ENCODE measurements at places on chromosomes 3 and 15.

GRCh38 chr3:65946438-65946837, 92.3 kb downstream of the MAGI1 start:
- no peak for DNase-seq

- no peak for DNase-seq
Observed at GRCh38 chr3:30222441-30222840, 384.0 kb upstream of the TGFBR2 start.

GRCh38 chr3:117252651-117253050, 543.1 kb downstream of the TUSC7 start:
- DNase-seq, result no peak

GRCh38 chr3:148246291-148246923, 451.3 kb upstream of the AGTR1 start:
- DNase-seq, result no peak

- DNase-seq, result no peak
Observed at GRCh38 chr3:11212784-11213183, 58.5 kb downstream of the HRH1 start.

DNA sequence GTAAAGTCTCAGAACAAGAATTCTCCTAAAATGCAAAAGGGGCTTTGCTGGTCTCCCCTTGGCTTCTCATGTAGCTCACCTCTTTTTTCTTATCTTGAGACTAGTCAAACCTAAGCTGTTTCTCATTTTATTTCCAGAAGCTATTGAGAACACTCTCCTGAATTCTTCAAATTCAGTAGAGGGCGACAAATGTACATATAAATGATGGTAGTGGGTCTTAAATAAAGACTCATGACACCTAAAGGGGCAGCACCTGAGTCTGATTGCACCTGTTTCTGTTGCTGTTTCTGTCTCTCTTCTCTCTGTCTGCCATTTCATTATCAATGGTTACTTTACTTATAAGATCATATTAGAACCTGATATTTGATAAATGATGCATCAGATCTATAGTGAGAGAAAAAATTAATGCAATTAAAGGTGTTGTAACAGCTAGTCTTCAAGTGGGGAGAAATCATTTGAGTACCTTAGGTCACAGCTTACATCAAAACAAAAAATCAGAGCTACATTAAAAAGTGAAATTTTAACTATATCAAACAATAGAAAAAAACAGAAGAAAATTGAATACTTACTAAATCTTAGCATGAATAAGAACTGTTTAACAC, 7.0 kb downstream of the ADIPOQ start:
- no peak for DNase-seq

DNA sequence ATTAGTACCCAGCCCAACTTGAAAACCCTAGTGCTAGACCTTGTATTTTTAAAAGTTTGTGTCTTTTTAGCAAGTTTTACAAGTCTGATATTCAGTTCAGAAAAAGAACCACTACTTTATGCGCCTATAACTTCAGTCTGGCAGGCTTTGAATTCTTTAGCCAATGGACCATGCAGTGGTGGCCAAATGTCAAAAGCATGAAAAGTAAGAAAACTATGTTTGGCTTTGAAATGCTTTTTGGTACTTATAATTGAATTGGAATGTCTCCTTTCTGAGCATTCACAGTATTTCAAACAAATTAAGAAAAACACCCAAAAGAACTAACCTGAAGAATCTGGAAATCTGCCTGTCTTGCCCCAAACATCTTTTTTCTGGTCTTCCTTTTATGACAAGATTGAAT, 12.8 kb downstream of the WDR48 start:
- no peak for DNase-seq

DNA sequence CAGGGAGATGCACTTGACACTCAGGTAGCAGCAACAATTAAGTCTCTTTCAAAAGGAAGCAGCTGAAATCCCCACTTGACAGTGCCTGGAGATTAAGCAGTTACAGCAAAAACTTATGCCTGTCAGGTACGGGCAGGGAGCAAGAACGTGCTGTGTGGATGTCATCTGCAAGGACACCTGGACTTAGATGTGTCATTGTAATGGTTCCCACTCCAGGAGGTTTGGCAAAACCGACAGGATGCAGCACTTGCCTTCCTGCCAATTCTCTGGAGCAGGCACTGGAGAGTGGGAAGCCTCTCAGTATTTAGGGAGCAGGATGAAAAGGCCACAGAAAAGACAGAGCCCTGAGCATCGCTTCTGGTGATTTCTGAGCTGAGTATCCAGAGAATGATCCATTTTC, 292.4 kb downstream of the PDCD6IP start:
- DNase-seq, result no peak

DNA sequence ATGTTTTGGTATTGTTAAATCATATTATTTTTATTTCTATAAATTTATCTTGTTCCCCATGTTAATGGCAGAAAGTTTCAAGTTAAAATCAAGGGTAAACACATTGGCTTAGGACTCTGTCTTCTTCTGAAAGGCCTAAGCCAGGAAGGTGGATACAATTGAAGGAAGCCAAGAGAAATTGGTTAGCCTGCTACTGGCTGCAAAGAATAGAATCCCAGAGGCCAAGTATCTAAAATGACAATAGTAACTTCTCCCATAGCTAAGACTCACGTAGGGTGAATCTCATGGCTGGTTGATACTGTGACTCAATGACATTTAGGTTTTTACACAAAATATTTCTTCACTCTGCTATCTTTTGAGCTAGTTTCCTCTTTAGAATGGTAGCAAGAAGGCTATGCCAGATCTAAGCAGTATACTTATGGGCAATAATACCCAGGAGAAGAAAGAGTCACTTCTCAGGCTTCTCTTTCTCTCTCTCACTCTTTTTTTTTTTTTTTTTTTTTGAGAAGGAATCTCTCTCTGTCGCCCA, 621.5 kb upstream of the TBL1XR1 start:
- no peak for DNase-seq

- DNase-seq, result no peak
Observed at GRCh38 chr3:14147066-14147435, 22.2 kb downstream of the TMEM43 start.

GRCh38 chr15:32886459-32886858, 168.7 kb downstream of the GREM1 start:
- no peak for DNase-seq

GRCh38 chr3:115350606-115351005, 203.5 kb upstream of the ZBTB20 start:
- DNase-seq, result no peak

GRCh38 chr15:83723216-83723615, 69.3 kb downstream of the ADAMTSL3 start:
- no peak for DNase-seq

DNA sequence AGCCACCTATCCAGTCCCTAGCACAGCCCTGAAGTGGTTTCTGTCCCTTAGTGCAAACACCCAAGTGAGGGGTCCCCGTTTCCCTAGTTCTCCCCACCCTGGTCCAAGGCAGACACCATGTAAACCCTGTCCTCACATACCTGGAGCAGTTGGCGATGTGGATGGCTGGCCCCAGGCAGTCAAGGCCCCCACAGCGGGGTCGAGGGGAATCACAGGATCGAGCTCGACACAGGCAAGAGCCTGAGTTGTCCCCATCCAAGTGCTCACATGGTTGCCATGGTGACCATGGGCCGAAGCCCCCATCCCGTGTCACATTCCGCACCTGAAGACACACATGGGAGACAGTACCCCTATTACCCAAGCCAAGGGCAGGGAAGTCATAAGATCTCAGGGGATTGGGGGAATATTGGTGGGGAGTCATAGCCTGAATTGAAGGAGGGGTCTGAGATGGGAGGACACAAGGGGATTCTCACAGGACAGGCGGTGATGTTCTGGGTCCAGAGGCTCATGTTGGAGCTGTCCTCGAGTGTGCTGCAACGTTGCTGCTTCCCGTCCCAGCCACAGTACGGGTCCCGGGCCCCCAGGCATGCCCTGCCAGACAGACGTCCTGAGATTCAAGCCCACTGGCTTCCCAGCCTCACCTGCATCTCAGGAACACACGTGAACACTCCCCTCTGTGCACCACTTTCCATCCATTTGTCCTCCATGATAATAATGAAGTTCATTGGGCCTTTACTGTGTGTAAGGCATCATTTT, 112.1 kb downstream of the SEMA5B start:
- no peak for DNase-seq

DNA sequence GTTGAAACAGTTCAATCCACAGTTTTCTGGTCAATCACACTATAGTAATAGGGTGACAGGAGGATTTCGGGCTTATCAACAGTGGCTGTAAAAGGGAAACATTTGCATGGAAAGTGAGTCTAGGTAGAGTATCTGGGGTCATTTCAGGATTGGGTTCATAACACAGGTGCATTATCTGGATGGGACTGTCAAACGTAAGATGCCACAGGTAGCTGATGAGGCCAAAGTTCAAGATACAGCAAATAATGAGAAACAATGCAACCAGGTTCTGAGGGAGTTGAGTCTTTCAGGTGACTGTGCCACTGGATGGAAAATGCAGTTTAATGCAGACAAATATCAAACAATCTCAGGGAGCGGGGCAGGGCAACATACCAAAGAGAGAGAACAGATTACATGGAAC, 62.2 kb downstream of the WDR76 start:
- no peak for DNase-seq

All from right kidney (tissue), 9 donors.